Chondrocyte (in vitro differentiated cells): ENCODE measurements at places on chromosomes 1 and 21. TPM values are rescaled to one million over a fixed set of nuclear protein-coding genes. Genes with fewer than 3 reads are reported as not detected.

GRCh38 chr1:165389609-165390008, 33.1 kb upstream of the LMX1A start:
- H3K4me1 ChIP-seq: peaks cover 8% of the 10 kb centered on the region
- H3K27me3 ChIP-seq: peaks cover 77% of the 10 kb centered on the region
- H3K4me3 ChIP-seq: no peak overlapping the region
- no peak overlapping the region for H3K27ac ChIP-seq
- no peaks in the 10 kb centered on the region for H3K36me3 ChIP-seq

- DNase-seq: no peak
- H3K27me3 ChIP-seq: no peaks in the 10 kb centered on the region
- no peak overlapping the region for H3K4me3 ChIP-seq
- H3K27ac ChIP-seq: no peak overlapping the region
- no peaks in the 10 kb centered on the region for H3K4me1 ChIP-seq
Observed at GRCh38 chr1:77064246-77064645, 155.0 kb downstream of the PIGK start.

The S100A4 gene
- 331 to 404 TPM (median 388 TPM) in 3 replicates for total RNA-seq

DNA sequence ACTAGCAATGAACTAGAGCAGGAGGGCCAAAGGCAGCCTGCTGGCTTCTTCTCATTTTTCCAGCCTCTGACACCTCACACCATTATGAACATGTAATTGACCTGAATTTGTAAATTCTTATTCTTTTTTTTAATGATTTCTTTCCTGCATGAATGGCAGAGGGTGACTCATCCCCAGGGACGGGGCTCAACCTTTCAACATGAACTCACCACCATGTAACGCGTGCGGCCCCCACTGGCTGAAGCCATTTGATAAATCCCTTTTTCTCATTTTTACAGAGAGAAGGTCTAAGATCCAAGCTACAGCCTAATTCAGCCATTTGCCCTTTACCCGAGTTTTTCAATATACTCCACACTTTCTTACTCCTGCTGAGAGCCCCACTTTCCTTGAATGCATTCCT, 9.3 kb upstream of the ETS2 start:
- H3K36me3 ChIP-seq: no peaks in the 10 kb centered on the region
- no peak overlapping the region for H3K27ac ChIP-seq
- peaks cover 19% of the 10 kb centered on the region for H3K4me1 ChIP-seq
- no peak overlapping the region for H3K4me3 ChIP-seq

DNA sequence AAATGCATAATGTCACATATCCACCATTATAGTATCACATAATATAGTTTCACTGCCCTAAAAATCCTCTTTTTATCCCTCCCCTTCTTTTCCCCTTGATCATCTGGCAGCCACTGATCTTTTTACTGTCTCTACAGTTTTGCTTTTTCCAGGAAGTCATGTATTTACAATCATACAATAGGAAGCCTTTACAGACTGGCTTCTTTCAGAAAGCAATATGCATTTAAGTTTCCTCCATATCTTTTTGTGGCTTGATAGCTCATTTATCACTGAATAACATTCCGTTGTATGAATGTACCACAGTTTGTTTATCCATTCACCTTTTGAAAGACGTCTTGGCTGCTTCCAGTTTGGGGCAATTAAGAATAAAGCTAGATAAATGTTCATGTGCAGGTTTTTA, 14.3 kb upstream of the WDTC1 start:
- no peak overlapping the region for H3K4me3 ChIP-seq
- no peaks in the 10 kb centered on the region for H3K4me1 ChIP-seq
- no peaks in the 10 kb centered on the region for H3K27me3 ChIP-seq
- no peak for DNase-seq

DNA sequence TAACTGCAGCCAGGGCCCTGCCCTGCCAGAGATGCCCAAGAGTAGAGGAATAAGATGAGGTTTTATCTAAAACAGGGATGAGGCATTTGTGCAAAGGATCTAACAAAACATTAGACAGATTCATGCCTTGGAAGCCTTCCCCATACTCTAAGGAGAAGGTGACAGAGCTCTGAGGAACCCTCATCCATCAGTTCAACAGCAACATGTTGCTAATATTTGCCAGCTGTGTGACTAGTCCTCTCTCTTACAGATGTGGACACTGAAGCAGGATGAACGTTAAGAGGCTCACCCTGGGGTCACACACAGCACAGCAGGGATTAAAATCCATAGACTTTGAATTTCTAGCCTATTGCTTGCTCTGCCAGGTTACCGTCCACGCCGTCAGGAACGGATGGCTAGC, 99.0 kb downstream of the ZBTB18 start:
- H3K4me3 ChIP-seq: no peak overlapping the region
- no peak overlapping the region for H3K27ac ChIP-seq
- H3K36me3 ChIP-seq: no peaks in the 10 kb centered on the region
- H3K27me3 ChIP-seq: no peaks in the 10 kb centered on the region
- DNase-seq: no peak
- H3K4me1 ChIP-seq: peaks cover 26% of the 10 kb centered on the region

DNA sequence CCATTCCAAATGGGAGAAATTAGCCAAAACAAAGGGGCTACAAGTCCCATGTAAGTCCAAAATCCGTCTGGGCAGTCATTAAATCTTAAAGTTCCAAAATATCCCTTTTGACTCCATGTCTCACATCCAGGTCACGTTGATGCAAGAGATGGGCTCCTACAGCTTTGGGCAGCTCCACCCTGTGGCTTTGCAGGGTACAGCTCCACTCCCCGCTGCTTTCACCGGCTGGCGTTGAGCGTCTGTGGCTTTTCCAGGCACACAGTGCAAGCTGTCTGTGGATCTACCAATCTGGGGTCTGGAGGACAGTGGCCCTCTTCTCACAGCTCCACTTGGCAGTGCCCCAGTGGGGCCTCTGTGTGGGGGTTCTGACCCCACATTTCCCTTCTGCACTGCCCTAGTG, 130.2 kb downstream of the TPR start:
- H3K27ac ChIP-seq: no peak overlapping the region
- no peak overlapping the region for H3K4me3 ChIP-seq
- no peaks in the 10 kb centered on the region for H3K27me3 ChIP-seq
- no peak for DNase-seq
- H3K36me3 ChIP-seq: peaks cover 3% of the 10 kb centered on the region

- no peak for DNase-seq
- H3K4me1 ChIP-seq: no peaks in the 10 kb centered on the region
- no peak overlapping the region for H3K4me3 ChIP-seq
- H3K36me3 ChIP-seq: no peaks in the 10 kb centered on the region
- H3K27me3 ChIP-seq: peaks cover 19% of the 10 kb centered on the region
- H3K27ac ChIP-seq: no peak overlapping the region
Observed at GRCh38 chr1:7684132-7684531, 87.0 kb upstream of the VAMP3 start.

DNA sequence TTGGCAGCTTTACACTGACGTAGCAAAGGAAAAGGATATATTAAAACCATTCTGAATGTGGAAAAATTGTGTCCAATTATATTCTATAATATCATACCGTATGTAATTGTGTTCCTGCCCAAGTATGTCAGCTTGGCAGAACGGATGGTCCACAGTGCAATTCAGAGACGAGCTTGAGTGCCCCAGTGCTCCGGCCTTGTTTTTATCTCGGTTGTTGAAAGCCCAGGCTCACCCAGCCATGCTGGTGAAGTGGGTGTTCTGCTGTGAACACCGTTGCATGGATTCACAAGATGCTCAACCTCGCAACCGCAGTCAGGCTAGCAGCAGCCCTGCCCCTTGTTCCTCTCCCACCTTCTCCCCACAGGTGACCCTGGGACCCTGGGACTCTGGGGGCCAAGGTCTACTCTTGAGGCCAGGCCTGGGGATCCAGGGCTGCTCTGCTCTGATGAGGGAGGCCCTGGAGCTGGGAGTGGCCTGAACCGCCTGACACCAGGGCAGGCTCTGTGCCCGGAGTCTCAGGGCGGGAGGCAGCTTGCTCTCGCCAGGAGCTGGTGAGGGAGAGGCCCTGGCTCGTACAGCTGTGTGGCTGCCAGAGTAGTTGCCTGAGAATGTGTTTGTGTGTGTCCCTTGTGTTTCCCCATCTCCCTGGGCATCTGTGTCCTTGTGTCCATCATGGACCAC, 11.2 kb downstream of the PTPRF start:
- no peak overlapping the region for H3K27ac ChIP-seq
- H3K36me3 ChIP-seq: peaks cover 17% of the 10 kb centered on the region
- no peak for DNase-seq
- no peak overlapping the region for H3K4me3 ChIP-seq
- no peaks in the 10 kb centered on the region for H3K4me1 ChIP-seq
- no peaks in the 10 kb centered on the region for H3K27me3 ChIP-seq

GRCh38 chr1:10753299-10753698, 43.1 kb downstream of the CASZ1 start:
- no peak overlapping the region for H3K4me3 ChIP-seq
- H3K27ac ChIP-seq: no peak overlapping the region
- DNase-seq: no peak

- no peaks in the 10 kb centered on the region for H3K27me3 ChIP-seq
- no peak overlapping the region for H3K4me3 ChIP-seq
- no peak for DNase-seq
- peaks cover 50% of the 10 kb centered on the region for H3K4me1 ChIP-seq
- peak overlapping the region; percentile 74 for H3K27ac ChIP-seq
Observed at GRCh38 chr21:25573409-25574206, 33.7 kb downstream of the MRPL39 start.

The PLEKHN1 gene
- 0.17 to 0.73 TPM (median 0.38 TPM) in 3 replicates for total RNA-seq

GRCh38 chr1:87024936-87025540, 110.6 kb downstream of the HS2ST1 start:
- peaks cover 2% of the 10 kb centered on the region for H3K4me1 ChIP-seq
- no peaks in the 10 kb centered on the region for H3K36me3 ChIP-seq
- no peak overlapping the region for H3K4me3 ChIP-seq
- no peak for DNase-seq
- H3K27ac ChIP-seq: no peak overlapping the region

DNA sequence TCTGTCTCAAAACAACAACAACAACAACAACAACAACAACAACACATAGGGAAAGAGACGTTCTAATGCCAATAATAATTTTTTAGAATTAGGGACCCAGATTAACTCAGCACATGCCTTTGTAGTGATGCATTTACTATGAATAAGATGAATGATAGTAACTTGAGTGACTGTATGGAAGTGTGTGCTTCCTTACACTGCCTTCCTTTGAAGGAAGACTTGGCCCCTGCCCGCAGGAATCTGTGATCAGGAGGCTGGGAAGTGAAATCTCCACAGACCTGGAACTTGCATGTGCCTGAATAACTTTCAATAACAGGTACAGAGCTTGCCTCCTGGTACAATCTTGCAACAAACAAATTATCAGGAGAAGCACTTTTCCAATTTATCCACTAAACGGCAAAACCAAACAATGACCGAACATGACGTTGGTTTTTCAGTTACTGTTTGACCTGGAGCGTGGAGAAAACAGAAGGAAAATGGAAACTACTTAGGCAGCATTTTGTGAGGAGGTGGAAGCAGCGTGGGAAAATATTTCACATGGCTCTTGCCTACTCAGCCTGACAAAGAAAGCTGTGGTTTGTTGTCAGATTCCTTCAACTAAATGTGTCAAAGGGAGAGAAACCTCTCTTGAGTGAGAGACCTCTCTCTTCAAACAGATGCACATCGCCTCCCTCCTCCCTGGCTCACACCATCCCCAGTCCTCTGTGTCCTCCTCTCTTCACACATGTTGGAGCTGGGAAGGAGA, 10.1 kb upstream of the ABCA4 start:
- no peaks in the 10 kb centered on the region for H3K27me3 ChIP-seq
- no peak for DNase-seq
- no peak overlapping the region for H3K4me3 ChIP-seq
- peaks cover 3% of the 10 kb centered on the region for H3K36me3 ChIP-seq
- peaks cover 28% of the 10 kb centered on the region for H3K4me1 ChIP-seq

DNA sequence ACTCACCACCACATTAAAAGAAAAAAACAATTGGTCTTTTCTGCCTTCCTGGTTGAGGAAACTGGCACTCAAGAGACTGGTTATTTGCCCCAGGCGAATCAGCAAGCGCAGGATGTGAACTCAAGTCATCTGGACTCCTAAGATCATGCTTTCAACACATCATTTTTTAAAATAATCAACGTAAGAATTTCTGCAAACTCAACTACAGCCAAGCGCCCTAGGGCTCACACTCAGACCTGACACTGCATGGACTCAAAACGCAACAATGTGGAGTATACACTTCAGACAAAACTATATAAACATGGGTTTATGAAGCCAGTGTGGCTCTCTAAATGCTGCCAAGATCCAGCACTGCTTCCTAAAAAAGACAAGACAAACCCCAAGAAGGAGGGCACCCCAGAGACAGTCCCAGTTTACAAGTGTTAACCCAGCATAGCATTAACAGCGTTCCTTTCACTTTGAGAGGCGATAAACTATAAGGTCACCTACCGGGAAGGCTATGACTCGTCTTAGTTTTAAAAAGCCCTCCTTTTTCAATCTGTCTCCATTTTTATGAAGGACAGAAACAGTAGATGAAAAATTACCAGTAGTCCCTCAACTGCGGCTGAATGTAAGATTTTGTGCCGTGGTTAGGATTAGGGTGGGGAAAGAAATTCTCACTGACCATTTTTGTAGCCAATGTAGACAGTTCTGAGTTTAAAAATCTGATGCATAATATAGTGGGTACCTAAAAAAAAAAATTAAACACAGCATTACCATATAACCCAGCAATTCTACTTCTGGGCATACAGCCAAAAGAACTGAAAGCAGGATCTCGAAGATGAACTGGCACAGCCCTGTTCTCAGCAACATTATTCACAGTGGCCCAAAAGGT, 54.8 kb downstream of the SIPA1L2 start:
- H3K36me3 ChIP-seq: peaks cover 2% of the 10 kb centered on the region
- DNase-seq: no peak
- H3K27me3 ChIP-seq: no peaks in the 10 kb centered on the region
- H3K4me3 ChIP-seq: peak overlapping the region; percentile 64
- peaks cover 18% of the 10 kb centered on the region for H3K4me1 ChIP-seq
- peak overlapping the region; percentile 58 for H3K27ac ChIP-seq
